Right renal cortex interstitium (tissue), 3 donors: ENCODE measurements at places on chromosomes 5 and 9. TPM values are rescaled to one million over a fixed set of nuclear protein-coding genes. Genes with fewer than 3 reads are reported as not detected.

- DNase-seq: no peak
These were observed 22.7 kb downstream of the CHD1 start for GRCh38 chr5:98905857-98906688.

DNA sequence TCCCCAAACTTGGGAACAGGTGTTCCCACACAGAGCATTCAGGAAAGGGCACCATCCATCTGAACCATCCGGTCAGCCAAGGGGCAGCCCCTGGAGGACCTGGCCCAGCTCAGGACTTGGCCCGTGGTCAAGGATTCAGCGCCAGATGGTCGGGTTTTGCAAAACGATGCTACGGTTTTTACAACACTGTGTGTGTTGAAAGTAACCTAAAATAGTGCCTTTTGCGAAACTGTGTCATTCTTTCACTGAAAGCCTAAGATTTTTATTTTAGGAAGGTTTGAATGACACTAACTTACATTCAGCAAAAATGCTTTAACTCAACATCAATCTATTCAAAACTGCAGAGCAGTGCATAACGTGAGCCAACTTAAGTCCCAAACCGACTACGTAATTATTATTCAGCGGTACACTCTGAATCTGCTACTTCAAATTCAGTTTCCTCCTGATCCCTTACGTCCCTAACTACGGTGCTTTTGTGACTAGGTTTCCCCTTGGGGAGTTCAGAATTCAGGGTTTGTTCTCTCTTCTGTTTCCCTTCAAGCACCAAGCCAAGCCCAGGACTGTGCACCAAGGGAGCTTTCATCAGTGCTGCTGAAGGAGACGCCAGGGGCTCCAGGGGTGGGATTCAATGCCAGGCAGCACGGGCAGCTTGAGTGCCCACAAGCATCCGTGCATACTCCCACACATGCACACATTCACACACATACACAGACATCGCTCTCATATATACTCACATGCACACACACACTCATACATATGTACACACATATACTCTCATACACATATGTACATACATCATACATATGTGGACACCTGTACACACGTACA lies 25.8 kb downstream of the LPCAT1 start:
- DNase-seq: no peak

DNA sequence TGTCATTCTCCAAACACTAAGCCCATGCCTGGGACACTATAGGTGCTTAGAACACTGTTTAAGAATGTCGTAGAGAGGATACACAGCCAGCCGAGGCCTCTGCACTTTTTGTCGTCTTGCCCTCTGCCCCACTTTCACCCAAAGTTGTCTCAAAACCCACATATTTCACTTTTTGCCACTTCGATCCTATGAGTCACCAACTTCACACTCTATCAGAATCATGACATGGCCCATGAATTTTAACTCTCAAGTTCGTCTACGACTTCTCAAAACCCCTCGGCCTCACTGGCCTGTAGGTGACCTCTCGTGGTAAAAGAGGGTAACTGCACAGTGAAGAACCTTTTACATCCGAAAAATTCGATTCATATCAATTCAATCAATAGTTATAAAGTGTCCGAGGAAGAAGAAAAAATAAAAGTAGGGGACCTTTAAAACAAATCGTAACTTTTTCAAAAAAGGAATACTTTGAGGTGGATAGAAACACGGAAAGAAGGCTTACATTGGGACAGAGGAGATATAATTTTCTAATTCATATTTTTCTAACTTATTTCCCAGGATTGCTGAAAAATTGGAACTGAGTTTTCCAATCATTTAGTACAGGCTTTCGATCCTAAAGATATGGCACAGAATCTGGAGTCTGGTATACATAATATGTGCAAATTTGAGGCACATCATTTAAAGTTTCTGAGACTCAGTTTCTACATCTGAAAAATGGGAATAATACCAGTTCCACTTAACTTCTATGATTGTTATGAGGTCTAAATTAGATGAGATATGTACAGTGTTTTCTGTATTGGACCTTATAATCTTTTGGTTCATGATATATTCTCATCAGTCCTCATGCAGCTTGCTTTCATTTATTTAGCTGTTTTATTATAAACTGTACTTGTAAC lies 122.6 kb downstream of the APBA1 start:
- no peak for DNase-seq

GRCh38 chr5:107546719-107547118 lies 124.0 kb downstream of the EFNA5 start:
- no peak for DNase-seq

GRCh38 chr9:125106285-125106893 lies 36.9 kb downstream of the SCAI start:
- no peak for DNase-seq

DNA sequence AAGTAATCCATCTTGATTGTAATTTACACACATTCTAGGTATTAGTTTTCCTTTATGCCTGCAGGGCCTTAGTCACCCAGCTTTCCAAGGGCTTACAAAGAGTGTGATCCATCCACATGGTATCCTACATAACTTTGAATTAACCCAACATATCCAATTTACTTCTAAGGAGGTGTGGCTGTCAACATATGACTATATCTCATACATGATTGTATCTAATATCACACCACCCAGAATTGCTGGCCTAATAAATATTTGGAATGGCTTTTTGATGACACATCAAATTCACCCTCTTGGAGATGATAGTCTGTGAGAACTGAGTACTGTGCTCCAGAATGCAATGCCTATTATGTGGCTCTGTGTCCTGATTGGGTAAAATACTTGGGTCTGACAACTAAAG lies 363.3 kb upstream of the GRIN3A start:
- DNase-seq: no peak

DNA sequence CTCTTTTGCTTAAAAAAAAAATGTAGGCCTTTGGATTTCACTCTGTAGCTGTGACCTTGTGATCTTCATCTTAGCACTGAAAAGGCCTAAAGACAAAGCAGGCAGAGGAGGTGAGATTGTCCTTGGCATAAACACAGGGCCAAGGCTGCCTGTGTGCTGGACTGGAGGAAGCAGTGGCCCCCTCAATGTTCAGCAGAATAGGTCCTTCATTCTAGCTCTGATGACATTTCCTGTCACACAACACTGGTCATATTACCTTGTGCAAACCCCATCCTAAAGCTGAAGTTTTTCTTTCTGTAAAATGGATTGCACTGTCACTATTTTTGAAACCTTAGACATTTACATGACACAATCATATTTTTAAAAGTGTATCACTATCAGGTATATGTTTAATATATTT lies 147.4 kb downstream of the INSYN2B start:
- no peak for DNase-seq

- DNase-seq: no peak
These were observed 184.5 kb upstream of the PTGER4 start for GRCh38 chr5:40495237-40495635.

GRCh38 chr9:106218854-106219253 lies 524.5 kb downstream of the TMEM38B start:
- no peak for DNase-seq

DNA sequence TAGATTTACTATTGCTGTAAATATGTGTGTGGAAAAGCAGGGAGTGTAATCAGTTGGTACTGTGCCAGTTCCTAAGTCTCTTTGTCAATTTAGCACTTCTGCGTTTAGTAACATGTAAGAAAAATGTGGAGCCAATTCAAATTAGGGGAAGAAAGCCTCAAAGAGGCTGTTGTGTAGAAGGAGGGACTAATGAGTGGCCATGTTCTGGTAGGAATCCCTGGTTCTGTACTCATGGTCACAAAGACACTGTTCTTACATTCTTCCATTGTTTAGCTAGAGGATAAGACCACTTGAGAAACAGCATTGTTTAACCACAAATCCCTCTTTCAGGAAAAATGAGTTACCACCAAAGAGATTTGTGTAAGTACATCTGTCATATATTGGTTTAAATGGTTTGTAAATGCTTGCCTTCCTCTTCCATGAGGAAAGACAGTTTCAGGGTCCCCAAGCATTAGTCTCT lies 14.9 kb downstream of the ARHGEF28 start:
- DNase-seq: no peak

The PLEKHG4B gene
- polyA plus RNA-seq: 9.4 TPM

The CAMLG gene
- 66.5 TPM for polyA plus RNA-seq

The SPATA31D4 gene
- polyA plus RNA-seq: not detected

The ERCC8 gene
- 24.6 TPM for polyA plus RNA-seq

The PITX1 gene
- polyA plus RNA-seq: not detected

The MVB12B gene
- 14.5 TPM for polyA plus RNA-seq

The URM1 gene
- 51.4 TPM for polyA plus RNA-seq
